Uterus (tissue), 4 donors: ENCODE measurements at places on chromosomes 7 and 10.

- H3K4me3 ChIP-seq: no peak overlapping the region
- H3K36me3 ChIP-seq: no peaks in the 10 kb centered on the region
- H3K4me1 ChIP-seq: no peaks in the 10 kb centered on the region
- H3K27me3 ChIP-seq: no peaks in the 10 kb centered on the region
Measured at GRCh38 chr10:93591065-93591808, 9.8 kb downstream of the RBP4 start.

DNA sequence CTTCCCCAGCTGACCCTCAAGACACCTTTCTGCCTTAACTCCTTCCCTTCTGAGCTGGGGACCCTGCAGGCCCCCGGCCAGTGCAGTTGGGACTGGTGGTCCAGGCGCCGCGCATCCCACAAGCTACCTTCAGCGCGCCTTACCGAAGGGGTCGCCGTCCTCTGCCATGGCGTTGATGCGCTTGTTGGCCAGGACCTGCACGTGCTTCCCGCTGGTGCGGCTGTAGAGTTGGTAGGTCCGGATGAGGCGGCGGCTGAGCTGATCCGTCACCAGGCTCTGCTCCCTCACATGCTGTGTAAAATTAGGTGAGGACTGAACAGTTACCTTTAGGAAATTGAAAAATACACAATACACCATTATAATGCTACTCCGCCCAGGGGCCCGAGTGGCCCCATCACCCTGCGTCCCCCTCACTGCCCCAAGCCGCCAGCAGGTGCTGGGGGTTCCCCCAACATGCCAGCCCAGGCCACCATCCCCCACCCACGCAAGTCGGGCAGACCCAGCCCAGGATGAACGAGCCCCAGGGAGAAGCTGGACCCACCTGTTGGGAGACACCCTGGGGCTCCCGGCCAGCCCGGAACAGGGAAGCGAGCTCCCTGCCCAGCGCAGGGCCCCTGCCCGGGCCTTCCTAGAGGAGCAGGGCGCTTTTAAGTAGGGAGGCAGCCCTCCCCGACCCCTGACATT, 1.2 kb downstream of the FGF8 start:
- DNase-seq: no peak
- H3K4me1 ChIP-seq: peaks cover 23% of the 10 kb centered on the region
- no peak overlapping the region for H3K27ac ChIP-seq
- no peaks in the 10 kb centered on the region for H3K36me3 ChIP-seq
- no peak overlapping the region for H3K4me3 ChIP-seq
- peaks cover 29% of the 10 kb centered on the region for H3K27me3 ChIP-seq

GRCh38 chr7:71507680-71508602, 376.0 kb downstream of the GALNT17 start:
- H3K27me3 ChIP-seq: no peaks in the 10 kb centered on the region
- no peak for DNase-seq
- H3K27ac ChIP-seq: no peak overlapping the region

DNA sequence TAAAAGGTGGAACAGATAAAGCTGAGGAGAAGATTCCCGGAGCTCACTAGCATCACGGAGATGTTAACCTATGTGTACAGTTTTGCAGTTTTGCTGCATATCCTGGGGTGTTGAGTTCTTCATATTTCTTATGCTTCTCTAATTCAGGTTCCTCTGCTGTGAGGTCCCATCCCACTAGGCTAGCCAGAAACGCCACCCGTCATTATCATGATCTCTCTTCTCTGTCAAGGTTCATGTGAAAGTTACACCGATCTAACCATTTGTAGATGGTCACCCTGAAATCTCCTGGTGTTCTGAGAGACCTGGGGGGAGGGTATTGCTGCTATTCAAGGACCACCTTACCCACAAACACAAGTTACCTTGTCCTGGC, 136.3 kb downstream of the CCDC71L start:
- H3K27me3 ChIP-seq: no peaks in the 10 kb centered on the region
- no peaks in the 10 kb centered on the region for H3K36me3 ChIP-seq
- no peak overlapping the region for H3K27ac ChIP-seq
- no peak for DNase-seq
- no peaks in the 10 kb centered on the region for H3K4me1 ChIP-seq

GRCh38 chr10:113337142-113337541, 215.7 kb upstream of the HABP2 start:
- no peak overlapping the region for H3K27ac ChIP-seq
- no peak overlapping the region for H3K4me3 ChIP-seq
- H3K27me3 ChIP-seq: no peaks in the 10 kb centered on the region
- no peak for DNase-seq

- DNase-seq: no peak
- no peaks in the 10 kb centered on the region for H3K27me3 ChIP-seq
- H3K4me1 ChIP-seq: no peaks in the 10 kb centered on the region
Measured at GRCh38 chr10:128307820-128308219, 181.6 kb upstream of the MKI67 start.

DNA sequence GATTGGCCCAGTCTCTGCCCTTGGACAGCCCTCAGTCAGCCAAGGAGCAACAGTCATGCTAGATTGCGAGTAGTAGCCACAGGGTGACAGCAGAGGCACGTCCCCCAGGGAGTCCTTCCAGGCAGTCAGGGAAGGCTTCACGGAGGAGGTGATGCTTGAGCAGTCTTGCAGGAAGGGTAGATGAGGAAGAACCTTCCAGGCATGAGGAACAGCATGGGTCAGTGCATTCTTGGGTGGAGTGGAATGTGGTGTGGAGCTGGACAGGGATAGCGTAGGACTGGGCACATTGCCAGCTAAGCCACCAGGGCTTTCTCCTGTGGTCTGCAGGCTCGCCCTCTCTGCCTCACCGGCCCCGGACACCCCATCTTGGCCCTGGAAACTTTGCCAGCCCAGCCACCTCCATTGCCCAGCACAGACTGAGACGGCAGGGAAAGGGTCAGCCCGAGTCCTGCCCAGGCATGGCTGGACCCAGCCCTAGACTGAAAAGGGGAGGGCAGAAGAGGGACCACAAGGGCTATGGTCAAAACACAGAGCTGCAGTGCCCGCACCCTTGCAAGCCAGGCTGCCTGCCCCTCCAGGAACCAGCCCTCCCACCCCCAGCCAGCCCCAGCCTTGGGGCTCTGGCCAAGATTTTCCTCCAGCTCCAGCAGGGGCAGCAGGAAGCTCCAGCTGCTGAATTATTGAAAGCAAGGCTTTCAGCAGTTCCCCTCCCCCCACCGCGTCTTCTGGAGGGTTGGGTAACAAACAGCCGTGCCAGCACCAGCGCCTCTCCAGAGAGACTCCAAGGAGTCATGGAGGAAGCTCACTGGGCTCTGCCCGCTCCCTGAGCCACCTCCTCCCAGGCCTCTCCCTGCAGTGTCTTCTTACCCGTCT, 18.7 kb downstream of the SRRM3 start:
- H3K4me3 ChIP-seq: no peak overlapping the region
- no peaks in the 10 kb centered on the region for H3K27me3 ChIP-seq
- no peaks in the 10 kb centered on the region for H3K36me3 ChIP-seq
- H3K4me1 ChIP-seq: no peaks in the 10 kb centered on the region

DNA sequence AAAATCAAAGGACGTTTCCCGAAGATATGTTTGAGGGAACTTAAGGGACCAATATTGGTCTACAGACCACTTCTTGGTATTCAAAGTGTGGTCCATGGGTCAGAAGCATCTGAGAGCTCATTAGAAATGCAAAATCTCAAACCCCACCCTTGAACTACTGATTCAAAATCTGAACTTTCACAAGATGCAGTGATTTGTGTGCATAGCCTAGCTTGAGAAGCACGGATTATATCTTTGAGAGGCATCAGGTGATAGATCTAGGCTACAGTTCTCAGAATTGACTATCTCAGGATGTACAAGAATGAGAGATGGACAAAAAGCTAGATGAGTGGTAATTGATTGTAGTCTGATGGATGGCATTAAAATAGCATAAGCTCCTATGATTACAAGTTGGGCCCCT, 19.5 kb downstream of the CYP3A4 start:
- no peaks in the 10 kb centered on the region for H3K4me1 ChIP-seq
- H3K4me3 ChIP-seq: no peak overlapping the region
- no peak for DNase-seq
- no peaks in the 10 kb centered on the region for H3K27me3 ChIP-seq
- H3K36me3 ChIP-seq: no peaks in the 10 kb centered on the region
